ENCODE measurements at places on chromosomes 2 and 18.
A peak's percentile ranks its signal among the peaks of the same experiment; 100 is the strongest.

- no peak for DNase-seq
These were observed at the start of gene EMILIN2 for GRCh38 chr18:2846636-2847316. Gene EMILIN2 (plus strand): TSS chr18:2847006. CDS start chr18:2847189, 183 bp downstream.

GRCh38 chr2:3827673-3828575, 124.5 kb downstream of the DCDC2C start:
- no peak for DNase-seq

- peak; percentile 40 for DNase-seq
These were observed 14.3 kb downstream of the SIX3 start for GRCh38 chr2:44955593-44956392.

DNA sequence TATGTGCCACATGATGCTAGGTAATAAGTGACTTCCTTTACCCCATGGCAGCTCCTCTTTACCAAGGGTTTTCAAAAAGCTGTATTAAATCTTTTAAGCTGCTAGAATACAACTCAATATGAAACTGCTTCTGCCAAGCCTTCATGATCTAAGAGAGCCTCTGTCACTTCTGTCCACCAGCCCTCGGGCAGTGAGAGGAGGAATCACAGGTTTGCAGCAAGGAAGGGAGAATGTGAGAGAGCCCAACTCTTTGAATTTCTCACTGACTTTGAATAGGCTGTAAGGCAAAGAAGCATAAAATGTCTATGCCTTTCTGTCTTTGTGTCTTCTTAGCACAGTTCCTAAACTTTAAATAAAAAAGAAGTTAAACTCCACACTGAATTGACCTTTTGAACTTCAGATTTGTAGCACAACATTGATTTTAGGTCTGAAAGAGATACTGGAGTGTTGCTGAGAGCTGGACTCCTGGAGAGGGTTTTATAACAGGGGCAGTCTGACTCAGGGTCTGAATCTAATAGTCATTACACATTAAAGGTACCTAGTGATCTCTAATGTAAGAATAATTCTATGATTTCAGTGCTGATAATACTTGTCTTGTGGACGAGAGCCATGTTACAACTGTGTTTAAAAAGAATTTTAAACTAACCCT, 48.1 kb upstream of the SATB2 start:
- DNase-seq = no peak

DNA sequence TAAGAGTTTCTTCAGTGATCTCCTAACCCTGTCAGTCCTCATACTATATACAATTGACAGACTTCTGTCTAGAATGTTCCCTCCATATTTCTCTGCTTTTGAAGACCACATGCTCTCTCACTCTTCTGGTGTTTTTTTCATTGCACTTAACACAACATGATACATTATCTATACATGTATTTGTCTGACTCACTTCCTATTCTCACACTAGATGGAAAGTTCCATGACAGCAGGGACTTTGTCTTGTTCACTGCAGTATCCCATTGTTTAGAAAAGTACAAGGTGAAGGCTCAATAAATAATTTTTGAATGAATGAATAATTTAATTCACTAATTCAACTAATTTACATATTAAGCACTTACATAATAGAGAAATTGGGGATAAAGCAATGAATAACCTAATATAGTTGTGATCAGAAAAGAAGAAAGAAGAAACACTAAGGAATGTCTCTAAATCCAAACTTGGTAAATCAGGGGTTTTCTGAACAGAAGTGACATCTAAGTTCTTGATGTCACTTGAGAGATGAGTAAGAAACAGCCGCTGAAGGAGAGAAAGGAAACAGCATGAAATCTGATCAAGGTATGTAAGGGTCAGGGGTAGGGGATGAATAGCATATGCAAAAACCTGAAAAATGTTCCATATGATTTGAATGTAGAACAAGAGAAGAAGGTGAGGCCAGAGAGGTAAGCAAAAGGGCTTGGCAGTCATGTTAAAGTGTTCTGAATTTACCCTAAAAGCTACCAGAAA, 42.4 kb downstream of the MBD2 start:
- DNase-seq = no peak

DNA sequence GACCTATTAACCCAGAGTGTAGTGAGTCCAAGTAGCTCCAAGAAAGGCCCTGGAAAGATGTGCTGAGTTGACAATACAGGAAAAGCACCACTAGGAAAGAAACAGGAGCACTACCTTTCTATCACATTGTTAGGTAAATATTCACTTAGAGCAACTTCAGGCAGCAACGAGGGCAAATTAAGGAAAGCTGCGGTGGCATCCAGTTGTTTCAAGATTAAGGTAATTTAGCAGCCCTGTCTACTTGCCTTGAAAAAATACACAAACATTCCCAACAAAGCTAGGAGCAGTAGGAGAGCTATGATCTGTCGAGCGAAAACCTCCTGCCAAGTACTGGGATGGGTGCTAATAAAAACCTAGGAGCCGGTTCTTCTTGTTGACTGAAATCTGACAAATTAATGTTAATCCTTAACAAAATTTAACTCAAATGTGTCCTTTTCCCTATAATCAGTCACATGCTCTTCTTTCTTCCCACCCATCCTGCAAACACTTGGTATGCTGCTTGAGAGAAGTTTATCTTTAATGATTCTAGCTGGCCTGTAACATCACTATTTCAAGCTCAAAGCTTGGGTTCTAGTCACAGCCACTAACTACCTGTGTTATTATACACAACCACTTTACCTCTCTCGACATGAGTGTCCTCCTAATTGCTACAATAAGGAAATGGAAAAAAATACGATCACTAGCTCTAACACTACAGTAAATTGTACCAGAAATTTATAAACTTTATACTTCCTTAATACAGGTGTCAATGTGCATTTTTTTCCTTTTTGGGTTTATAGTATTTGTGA, 2.0 kb downstream of the ACAA2 start:
- no peak for DNase-seq

- DNase-seq = no peak
These were observed 17.2 kb upstream of the NEDD4L start for GRCh38 chr18:58026857-58027256.

- DNase-seq = no peak
These were observed 655 bp downstream of the NOSTRIN start for GRCh38 chr2:168802859-168803725.

DNA sequence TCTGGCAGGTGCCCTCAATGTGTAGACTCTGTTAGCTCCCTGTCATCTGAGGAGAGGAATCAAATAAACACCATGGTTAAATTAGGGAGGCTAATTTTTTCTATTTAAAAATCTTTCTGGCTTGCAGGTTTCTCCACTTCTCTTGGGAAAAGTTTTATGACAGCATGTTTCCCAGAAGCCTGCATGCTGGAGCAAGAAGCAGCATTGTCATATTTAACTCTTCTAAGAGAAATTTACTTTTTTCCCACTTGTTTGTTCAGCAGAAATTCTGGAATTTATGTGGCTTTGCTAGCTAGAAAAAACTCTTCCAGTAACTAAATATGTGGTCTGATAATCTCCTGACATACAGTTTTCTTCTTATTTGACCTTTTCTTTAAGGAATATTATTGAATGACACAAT, 230.5 kb downstream of the PARD3B start:
- DNase-seq = no peak

DNA sequence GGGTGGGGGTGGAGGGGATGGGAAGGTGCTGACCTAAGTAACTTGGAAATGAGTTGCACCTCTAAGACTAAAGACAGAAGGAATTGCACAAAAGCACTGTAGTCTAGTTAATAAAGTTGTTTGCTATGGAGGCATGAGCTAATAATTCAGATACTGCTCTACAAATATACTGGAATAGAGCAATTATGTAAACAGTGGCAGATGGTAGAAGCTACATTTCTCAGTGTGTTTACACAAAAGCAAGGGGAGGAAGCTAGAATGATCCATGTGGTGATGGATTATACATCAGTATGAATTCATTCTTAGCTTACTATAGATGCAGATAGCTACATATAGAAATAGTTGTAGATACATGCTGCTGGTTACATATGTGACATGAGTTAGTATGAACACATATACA, 27.6 kb upstream of the UBE2F start:
- DNase-seq = no peak

GRCh38 chr18:9855681-9856080, 30.1 kb upstream of the TXNDC2 start:
- DNase-seq = no peak

GRCh38 chr2:165064743-165065142, 109.4 kb upstream of the SLC38A11 start:
- DNase-seq = no peak

GRCh38 chr2:42770288-42771131, 6.6 kb upstream of the OXER1 start:
- no peak for DNase-seq

GRCh38 chr2:195443926-195444325, 213.1 kb upstream of the SLC39A10 start:
- no peak for DNase-seq

- no peak for DNase-seq
These were observed 17.1 kb downstream of the KRCC1 start for GRCh38 chr2:88038263-88039105.

DNA sequence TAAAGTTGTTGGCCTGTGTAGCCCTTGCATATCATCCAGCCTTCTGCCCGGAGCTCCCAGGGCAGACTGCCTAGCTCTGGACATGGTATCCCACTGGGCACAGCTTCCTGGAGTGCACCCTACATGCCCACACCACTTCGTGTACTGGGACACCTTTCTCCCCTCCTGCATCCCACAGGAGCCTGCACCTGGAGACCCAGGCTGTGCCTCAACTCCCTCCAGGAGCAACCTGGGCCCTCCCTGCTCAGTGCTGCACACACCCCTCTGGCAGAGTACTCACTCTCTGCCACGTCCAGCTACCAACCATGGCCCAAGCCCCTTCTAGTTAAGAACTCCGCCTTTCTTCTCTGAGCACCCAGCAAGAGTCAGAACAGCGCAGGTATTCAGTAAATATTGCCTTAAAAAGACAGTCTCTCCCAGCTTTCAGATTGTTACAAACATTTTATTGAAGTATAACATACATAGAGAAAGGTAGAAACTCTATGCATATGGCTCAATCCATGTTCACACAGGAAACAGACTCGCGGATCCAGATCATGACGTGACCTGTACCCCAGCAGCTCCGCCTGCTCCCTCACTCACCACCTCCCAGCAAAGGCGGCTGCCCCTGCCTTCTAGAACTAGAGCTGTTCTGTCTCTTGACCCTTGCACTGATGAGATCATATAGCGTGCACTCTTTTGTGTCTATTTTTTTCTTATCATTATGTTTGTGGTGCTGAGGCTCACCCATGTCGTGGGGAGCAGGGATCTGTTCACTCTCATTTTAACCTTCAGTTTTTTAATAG, 98.4 kb upstream of the MYCN start:
- no peak for DNase-seq

DNA sequence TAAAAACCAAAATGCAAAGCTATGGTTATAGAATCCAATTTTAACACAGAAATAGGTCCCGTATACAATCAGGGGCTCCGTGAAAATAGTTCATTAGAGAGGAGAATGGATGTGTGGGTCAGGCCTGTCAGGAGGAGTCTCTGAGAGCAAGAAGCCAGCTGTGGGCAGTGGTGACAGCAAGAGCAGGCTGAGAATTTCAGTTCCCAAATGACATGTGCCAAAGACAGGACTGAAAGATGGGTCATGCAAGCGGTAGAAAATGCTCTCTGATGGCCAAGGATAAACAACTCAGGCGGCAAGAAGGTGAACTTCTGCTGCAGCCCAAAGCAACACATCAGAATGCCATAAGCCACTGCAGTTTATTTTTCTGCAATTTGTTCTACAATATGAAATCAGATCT, 100.4 kb downstream of the CCDC141 start:
- DNase-seq = no peak

DNA sequence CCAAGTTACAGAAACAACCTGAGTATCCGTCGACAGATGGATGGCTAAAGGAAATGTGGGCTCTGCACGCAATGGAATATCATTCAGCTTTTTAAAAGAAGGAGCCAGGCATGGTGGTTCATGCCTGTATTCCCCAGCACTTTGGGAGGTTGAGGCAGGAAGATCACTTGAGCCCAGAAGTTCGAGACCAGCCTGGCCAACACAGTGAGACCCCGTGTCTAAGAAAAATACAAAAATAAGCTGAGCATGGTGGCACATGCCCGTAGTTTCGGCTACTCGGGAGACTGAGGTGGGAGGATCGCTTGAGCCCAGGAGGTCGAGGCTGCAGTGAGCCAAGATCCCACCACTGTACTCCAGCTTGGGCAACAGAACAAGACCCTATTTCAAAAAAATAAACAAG, 34.3 kb downstream of the TCF7L1 start:
- no peak for DNase-seq

- no peak for DNase-seq
These were observed 44.2 kb downstream of the VSNL1 start for GRCh38 chr2:17584689-17585088.

- DNase-seq = no peak
These were observed 41.7 kb downstream of the INPP5D start for GRCh38 chr2:233101816-233102215.

DNA sequence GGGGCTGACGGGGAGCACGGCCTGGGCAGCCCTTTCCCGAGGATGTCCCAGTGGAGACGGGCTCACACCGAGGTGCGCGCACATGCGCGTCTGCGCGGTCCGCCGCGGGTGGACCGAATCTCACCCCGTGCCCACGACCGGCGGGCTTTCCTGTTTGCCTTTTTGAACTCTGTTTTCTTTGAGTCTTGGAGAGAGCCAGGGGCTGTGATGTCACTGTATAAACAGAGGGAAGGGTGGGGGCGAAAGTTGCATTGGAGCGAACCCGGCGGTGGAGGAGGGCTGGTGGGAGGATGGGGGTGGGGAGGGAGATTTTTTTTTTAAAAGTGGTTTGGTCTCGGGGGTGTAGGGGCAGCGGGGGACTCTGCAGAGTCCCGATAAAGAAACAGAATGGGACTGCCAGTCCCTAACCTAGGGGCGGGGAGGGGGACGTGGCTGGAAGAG, 141.2 kb upstream of the CTAGE1 start:
- no peak for DNase-seq

- DNase-seq = no peak
These were observed 182.3 kb downstream of the INO80D start for GRCh38 chr2:205903549-205904129.

DNA sequence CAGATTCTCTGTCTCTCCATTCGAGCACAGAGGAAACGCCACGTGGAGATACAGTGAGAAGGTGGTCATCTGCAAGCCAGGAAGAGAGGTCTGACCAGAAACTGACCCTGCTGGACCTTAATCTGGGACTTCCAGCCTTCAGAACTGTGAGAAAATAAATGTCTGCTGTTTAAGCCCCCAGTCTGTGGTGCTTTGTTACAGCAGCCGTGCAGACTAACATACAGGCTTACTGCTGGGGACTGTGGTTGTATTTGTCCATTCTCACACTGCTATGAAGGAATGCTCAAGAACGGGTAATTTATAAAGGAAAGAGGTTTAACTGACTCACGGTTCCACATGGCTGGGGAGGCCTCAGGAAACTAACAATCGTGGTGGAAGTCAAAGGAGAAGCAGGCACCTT, 432.7 kb downstream of the IRS1 start:
- no peak for DNase-seq

GRCh38 chr18:74213429-74213828, 65.1 kb downstream of the TIMM21 start:
- no peak for DNase-seq

GRCh38 chr18:75214332-75214690, 3.7 kb downstream of the TSHZ1 start:
- no peak for DNase-seq

GRCh38 chr2:217610401-217610814, 392.4 kb downstream of the TNS1 start:
- peak; percentile 7 for DNase-seq

- DNase-seq = no peak
These were observed 148.0 kb upstream of the ALPP start for GRCh38 chr2:232230560-232230959.

GRCh38 chr2:64328415-64328722, 125.6 kb upstream of the LGALSL start:
- no peak for DNase-seq

- no peak for DNase-seq
These were observed 112.9 kb upstream of the ATP8B1 start for GRCh38 chr18:57915865-57916582.
